ENCODE measurements at places on chromosomes 4 and X.
A peak's percentile ranks its signal among the peaks of the same experiment; 100 is the strongest.

- H3K27me3 ChIP-seq, result no peaks in the 10 kb centered on the region
- H3K4me1 ChIP-seq, result peaks cover 76% of the 10 kb centered on the region
These were observed 50.8 kb downstream of the PRPS1 start for GRCh38 chrX:107678957-107679740.

- no peaks in the 10 kb centered on the region for H3K4me1 ChIP-seq
- no peaks in the 10 kb centered on the region for H3K36me3 ChIP-seq
- no peak overlapping the region for H3K27ac ChIP-seq
- no peak overlapping the region for H3K4me3 ChIP-seq
- no peak for DNase-seq
These were observed 6.6 kb upstream of the MAGEB17 start for GRCh38 chrX:16160729-16161128.

GRCh38 chr4:145740806-145741205 lies 60.9 kb downstream of the C4orf51 start:
- H3K27me3 ChIP-seq, result no peaks in the 10 kb centered on the region
- no peak for DNase-seq
- no peaks in the 10 kb centered on the region for H3K4me1 ChIP-seq
- no peak overlapping the region for H3K27ac ChIP-seq
- no peak overlapping the region for H3K4me3 ChIP-seq

DNA sequence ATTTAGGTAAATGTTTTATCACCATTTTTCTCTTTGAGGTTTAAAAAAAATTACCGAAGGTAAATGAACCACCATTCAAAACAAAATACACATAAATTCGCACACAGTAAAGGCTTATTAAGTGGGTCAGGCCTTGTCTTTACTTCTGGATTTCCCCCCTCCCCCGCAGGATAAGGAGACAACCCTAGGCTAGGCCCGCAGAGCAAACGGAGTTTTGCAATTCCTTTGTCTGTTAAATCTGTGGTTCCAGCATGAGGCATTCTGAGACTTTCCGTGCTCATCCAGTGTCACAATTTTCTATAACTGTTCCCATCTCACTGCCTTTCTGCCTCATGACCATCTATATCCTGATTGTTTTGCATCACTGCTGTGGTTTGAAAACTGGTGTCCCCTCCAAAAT lies 307.4 kb downstream of the DCHS2 start:
- no peaks in the 10 kb centered on the region for H3K36me3 ChIP-seq
- no peak for DNase-seq
- H3K4me1 ChIP-seq, result no peaks in the 10 kb centered on the region
- H3K27ac ChIP-seq, result no peak overlapping the region
- H3K27me3 ChIP-seq, result no peaks in the 10 kb centered on the region

DNA sequence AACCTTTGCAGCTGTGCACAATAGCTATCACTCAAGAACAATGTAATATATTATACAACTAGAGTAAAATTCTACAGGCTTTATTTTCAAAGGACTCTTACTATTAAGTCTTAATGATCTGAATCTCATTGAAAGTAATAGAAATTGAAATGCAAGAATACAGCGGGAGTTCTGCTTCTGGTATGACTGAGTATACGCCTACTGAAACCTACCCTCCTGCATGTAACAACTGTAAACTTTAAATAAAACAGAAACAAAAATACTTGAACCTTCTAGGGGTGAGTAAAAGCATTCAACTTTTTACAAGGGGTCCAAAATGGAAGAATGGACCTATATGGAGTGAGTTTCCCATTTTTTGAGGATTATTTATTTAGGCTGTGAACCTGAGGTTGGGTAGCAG lies 13.5 kb downstream of the DCHS2 start:
- H3K27me3 ChIP-seq, result peaks cover 2% of the 10 kb centered on the region
- no peak for DNase-seq
- no peaks in the 10 kb centered on the region for H3K36me3 ChIP-seq

DNA sequence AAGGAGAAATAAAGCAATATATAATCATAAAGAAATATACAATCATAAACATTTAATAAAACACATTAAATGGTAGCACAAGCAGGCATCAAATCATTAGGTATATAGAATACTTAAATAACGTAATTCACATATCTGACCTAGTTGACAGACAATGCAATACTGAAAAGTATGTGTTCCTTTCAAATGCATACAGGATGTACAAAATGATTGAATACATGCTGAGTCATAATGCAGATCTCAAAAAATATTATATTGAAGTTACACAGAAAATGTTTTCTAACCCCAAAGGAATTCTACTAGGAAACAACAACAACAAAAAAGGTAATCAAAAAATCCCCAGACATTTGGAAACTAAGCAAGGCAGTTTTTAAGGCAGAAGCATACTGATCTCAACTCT lies 1072.0 kb upstream of the INTU start:
- H3K4me3 ChIP-seq, result no peak overlapping the region
- H3K27me3 ChIP-seq, result no peaks in the 10 kb centered on the region
- DNase-seq, result no peak

- no peaks in the 10 kb centered on the region for H3K36me3 ChIP-seq
- DNase-seq, result no peak
- H3K4me1 ChIP-seq, result no peaks in the 10 kb centered on the region
- no peak overlapping the region for H3K4me3 ChIP-seq
- H3K27me3 ChIP-seq, result no peaks in the 10 kb centered on the region
These were observed 215.1 kb upstream of the CPEB2 start for GRCh38 chr4:14787221-14787620.

- H3K36me3 ChIP-seq, result no peaks in the 10 kb centered on the region
- no peaks in the 10 kb centered on the region for H3K4me1 ChIP-seq
- H3K4me3 ChIP-seq, result no peak overlapping the region
- no peak overlapping the region for H3K27ac ChIP-seq
- no peak for DNase-seq
These were observed 20.1 kb downstream of the ETNPPL start for GRCh38 chr4:108742451-108743420.

GRCh38 chr4:8098506-8098905 lies 60.1 kb downstream of the ABLIM2 start:
- H3K27me3 ChIP-seq, result no peaks in the 10 kb centered on the region
- no peaks in the 10 kb centered on the region for H3K4me1 ChIP-seq
- no peak for DNase-seq

- no peak overlapping the region for H3K27ac ChIP-seq
- H3K4me1 ChIP-seq, result no peaks in the 10 kb centered on the region
- no peak for DNase-seq
- no peaks in the 10 kb centered on the region for H3K27me3 ChIP-seq
- no peak overlapping the region for H3K4me3 ChIP-seq
These were observed 3.2 kb downstream of the GBA3 start for GRCh38 chr4:22695917-22696316.

DNA sequence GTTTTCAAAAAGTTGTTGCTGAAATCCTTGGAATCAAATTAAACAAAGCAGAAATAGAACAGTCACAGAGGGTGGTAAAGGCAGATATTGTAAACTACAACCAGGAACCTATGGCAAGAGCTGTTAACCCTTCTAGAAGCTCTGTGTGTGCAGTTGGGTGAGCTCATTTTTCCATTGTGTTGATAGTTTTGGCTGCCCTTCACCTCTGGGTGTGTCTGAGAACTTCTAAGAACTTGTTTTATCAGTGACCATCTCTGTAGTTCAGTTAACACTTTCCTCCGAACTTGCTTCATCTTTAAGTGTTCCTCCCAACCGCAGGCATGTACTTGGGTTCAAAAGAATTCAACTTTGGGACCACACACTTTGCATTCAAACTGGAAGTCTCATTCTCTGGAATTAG lies 32.7 kb downstream of the RBMX start:
- DNase-seq, result no peak
- H3K4me3 ChIP-seq, result no peak overlapping the region
- no peaks in the 10 kb centered on the region for H3K4me1 ChIP-seq
- H3K27me3 ChIP-seq, result no peaks in the 10 kb centered on the region
- no peak overlapping the region for H3K27ac ChIP-seq

- no peak for DNase-seq
- no peaks in the 10 kb centered on the region for H3K27me3 ChIP-seq
- no peak overlapping the region for H3K27ac ChIP-seq
- H3K36me3 ChIP-seq, result no peaks in the 10 kb centered on the region
These were observed 113.4 kb downstream of the SCLT1 start for GRCh38 chr4:128979934-128980333.

DNA sequence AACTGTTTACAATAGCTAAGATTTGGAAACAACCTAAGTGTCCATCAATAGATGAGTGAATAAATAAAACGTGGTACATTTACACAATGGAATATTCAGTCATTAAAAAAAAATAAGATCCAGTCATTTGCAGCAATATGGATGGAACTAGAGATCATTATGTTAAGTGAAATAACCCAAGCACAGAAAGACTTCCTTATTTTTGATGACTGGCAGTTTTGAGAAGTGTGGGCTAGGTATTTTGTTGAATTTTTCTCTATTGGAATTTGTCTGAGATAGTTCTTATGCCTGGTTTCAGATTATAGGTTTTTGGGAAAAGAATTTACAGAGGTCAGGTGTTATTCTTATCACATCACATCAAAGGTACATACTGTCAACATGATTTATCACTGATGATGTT lies 293.8 kb upstream of the ARSJ start:
- no peak overlapping the region for H3K4me3 ChIP-seq
- no peak overlapping the region for H3K27ac ChIP-seq
- no peaks in the 10 kb centered on the region for H3K36me3 ChIP-seq
- H3K4me1 ChIP-seq, result no peaks in the 10 kb centered on the region
- no peak for DNase-seq

DNA sequence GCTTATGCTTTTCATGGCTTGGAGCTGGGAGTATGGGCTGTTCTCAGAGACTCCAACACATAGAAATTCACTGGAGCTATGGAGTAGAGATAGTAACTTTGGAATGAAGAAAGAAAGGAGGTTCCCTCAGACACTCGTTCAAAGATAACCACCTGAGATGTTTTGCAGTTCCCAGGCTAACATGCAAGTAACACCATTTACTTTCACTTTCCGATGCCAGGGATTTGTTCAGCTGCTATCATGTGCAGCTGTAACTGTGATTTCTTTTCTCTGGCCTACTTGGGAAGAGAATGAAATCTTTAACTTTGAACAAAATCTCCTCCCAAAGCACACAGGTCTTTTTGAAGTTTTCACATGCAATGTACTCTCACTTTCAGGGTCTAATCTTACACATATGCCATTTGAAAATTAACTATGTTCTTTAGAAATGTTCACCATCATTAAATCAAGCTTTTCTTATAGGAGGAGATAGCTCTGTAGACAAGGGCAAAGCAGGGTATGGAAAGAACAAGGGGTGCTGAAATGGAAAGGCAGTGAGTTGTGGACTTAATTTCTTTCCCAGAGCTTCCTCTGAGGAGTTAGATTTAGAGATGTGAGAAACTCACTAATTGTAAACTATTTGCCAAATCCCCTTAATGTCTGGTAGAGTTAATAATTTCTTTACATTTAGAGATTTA lies 514.3 kb downstream of the PDHA2 start:
- DNase-seq, result no peak
- no peaks in the 10 kb centered on the region for H3K4me1 ChIP-seq
- no peak overlapping the region for H3K27ac ChIP-seq
- no peaks in the 10 kb centered on the region for H3K27me3 ChIP-seq
- no peak overlapping the region for H3K4me3 ChIP-seq

DNA sequence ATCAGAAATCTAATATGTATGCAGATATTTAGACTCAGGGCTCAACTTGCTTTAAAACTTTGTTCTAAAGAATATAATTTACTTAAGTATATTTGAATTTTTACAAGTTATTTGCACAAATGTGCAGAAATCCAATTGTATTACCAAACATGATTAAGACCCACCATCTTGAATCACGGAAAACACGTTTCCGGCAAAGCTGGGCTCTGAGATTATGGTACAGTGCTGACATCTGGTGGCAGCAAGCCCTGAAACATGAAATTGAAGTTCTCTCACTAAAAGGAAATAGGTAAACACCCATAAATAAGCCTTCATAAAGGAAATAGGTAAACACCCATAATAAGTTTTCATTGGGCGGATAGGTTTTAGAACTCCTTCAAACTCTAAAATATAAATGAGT lies 98.3 kb upstream of the MAOA start:
- H3K27me3 ChIP-seq, result no peaks in the 10 kb centered on the region
- DNase-seq, result peak; percentile 44
- H3K36me3 ChIP-seq, result no peaks in the 10 kb centered on the region
- no peak overlapping the region for H3K27ac ChIP-seq
- H3K4me3 ChIP-seq, result no peak overlapping the region

DNA sequence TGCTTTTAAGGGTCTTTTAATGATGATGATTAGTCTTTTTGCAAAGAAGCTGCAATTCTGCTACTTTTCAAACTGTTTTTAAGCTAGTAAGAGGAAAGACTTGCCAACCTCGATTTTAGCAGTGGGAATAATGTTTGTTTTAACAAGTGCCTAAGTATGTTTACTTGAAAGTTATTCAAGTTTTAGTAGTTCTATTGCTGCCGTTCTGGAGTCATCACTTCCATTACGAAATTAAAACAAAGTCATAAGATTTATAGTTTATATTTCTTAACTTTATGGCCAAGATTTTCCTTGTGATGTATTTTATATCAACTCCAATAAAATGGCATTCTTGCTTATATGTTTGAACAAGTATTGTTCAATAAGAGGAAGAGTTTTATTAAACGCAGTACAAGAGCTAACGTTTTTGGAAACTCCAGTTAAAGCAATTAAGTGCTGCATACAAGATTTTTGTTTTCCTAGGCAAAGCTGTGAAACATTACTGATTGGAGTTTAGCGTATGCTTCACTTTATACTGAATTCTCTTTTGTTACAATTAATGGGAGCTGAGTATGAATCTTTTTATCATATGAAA lies 211.3 kb downstream of the TENM3 start:
- no peak overlapping the region for H3K27ac ChIP-seq
- H3K27me3 ChIP-seq, result peaks cover 37% of the 10 kb centered on the region
- no peak for DNase-seq

DNA sequence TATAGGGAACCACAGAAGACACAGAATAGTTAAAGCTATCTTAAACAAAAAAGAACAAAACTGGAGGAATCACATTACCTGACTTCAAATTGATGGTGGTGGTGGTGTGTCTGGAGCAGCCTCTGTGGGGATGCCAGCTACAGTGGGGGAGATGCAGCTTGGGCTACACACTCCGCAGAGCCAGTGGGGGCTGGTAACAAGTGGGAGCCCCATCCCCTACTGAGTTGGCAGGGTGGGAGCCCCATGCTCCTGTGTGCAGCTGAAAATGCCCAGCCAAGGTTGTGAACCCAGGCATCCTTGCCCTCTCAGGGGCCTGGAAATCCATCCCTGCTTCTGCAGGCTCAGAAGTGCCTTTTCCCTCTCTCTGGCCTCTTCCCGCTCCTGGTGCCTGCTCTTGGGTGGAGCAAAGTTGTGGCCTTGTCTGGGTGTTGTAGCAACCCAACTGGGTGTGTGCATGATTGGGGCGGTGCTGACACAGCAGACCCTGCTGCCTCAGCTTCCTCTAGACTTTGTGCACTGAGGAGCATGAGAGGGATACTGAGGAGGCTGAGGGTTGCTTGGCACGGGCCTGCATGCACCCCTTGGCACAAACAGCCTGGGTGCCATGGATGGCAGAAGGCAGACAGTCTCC lies 38.9 kb downstream of the SH3BGRL start:
- H3K27me3 ChIP-seq, result no peaks in the 10 kb centered on the region
- no peaks in the 10 kb centered on the region for H3K4me1 ChIP-seq
- no peak for DNase-seq

- H3K4me1 ChIP-seq, result peaks cover 56% of the 10 kb centered on the region
- H3K27me3 ChIP-seq, result no peaks in the 10 kb centered on the region
- DNase-seq, result no peak
- H3K36me3 ChIP-seq, result no peaks in the 10 kb centered on the region
- no peak overlapping the region for H3K4me3 ChIP-seq
- H3K27ac ChIP-seq, result peak overlapping the region; percentile 63
These were observed 318.9 kb upstream of the GATB start for GRCh38 chr4:152079543-152080293.

- peaks cover 2% of the 10 kb centered on the region for H3K27me3 ChIP-seq
- H3K4me3 ChIP-seq, result no peak overlapping the region
- DNase-seq, result no peak
- H3K4me1 ChIP-seq, result no peaks in the 10 kb centered on the region
- H3K36me3 ChIP-seq, result no peaks in the 10 kb centered on the region
These were observed 45.0 kb downstream of the PSAPL1 start for GRCh38 chr4:7389719-7390118.

Data from CD4-positive, alpha-beta T cell (primary cell).